Inflammatory macrophage (primary cell): ENCODE measurements at places on chromosomes 12 and 14.

DNA sequence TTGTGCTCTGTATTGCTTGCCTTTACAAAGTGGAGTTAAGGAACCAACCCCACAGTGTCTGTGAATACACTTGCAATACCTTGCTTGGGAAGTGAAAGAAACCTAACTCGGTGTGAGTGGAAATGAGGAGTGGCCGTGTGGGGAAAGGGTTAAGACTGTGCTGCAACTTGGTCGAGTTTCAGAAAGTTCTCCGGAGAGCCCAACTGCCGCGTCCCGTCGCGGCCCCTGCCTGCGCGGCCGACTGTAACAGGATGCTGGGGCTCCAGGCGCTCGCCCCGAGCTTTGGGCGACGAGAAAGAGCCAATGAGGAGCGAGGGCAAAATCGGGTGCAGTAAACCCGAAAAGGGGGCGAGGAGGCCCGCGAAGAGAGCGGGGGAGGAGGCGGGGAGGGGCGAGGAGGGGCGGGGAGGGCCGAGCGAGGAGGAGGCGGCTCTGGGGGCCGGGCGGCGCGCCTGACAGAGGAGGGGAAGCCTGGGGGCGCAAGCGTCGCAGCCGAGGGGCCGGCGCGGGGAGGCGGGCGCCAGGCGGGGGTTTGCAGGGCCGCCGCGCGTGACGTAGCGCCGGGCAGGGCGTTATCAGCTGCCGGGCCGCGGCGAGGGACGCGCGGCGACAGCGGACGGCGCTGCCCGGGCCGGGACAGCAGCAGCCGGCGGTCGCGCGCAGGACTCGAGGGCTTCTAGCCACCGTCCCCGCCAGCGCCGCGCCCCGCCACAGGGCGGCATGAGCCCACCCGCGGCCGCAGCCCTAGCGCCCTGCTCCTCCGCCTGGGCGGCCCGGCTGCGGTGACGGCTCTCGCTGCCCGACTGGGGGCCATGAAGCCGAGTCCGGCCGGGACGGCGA, at the start of gene DACT1:
Gene DACT1 (plus strand): TSS at position 572 of the 840 bp plus-strand sequence. CDS start 241 bp downstream, at position 813.
- DNase-seq, result peak; percentile 22

DNA sequence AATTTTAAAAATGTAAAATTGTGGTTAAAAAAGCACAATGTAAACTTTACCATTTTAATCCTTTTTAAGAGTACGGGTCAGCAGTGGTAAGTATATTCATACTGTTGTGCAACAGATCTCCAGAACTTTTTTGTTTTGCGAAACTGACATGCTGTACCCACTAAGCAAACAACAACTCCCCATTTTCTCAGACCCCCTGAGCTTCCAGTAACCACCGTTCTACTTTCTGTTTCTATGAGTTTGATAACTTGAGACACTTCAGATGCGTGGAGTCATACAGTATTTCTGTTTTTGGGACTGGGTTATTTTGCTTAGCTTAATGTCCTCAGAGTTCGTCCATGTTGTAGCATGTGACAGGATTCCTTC, 38.0 kb downstream of the CHST11 start:
- DNase-seq, result no peak

GRCh38 chr12:100493396-100494012, 19.8 kb downstream of the NR1H4 start:
- no peak for DNase-seq

DNA sequence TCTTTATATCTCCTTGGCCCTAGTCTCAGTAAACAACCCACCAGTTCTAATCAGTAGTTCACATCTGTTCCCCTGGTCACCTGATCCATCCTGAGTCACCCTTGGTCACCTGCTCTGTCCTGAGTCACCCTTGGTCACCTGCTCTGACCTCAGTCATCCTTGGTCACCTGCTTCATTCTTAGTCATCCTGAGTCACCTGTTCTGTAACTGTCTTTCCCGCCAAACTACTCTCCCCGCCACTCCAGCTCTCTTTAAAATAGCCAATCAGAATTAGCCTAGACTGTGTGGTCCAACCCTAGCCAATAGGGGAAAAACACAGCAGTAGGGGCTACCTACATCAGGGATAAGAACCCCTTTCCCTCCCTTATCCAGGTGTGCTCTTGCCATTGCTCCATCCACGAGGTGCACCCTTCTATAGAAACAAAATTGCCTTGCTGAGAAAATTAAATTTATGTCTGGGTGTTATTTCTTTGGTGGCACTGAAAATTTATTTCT, 245.4 kb upstream of the DIO3 start:
- DNase-seq, result no peak

DNA sequence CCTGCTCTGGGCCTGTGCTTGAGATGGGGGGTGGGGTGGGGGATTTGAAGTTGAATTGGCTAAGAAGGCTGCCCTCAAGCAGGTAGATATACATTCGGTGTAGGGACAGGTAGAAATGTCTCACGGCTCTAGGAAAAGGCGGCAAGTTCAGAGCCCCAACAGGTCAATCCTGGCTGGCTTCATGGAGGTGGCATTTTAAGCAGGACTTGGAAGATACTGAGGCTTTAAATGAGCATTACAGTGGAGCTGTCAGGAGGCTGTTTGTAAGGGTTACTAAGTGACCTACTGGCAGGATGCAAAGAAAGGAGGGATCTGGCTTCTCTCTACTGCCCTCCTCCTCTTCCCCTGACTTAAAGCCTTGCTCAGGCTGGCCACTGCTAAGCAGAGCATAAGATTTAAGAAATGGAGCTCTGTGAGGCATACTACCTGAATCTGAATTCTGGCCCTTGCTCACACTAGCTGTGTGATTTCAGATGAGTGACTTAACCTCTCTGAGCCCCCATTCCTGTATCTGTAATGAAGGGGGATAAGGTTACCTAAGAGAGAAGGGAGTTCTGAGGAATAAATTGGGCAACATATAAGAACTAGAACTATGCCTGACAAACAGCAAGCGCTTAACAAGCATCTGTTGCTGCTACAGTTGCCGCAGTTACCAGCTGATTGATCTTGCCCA, 61.6 kb downstream of the SLC24A4 start:
- DNase-seq, result no peak

GRCh38 chr12:13102461-13103195, 839 bp downstream of the GSG1 start:
- peak; percentile 72 for DNase-seq

GRCh38 chr14:105165761-105166485, 2.7 kb downstream of the JAG2 start:
- DNase-seq, result no peak

DNA sequence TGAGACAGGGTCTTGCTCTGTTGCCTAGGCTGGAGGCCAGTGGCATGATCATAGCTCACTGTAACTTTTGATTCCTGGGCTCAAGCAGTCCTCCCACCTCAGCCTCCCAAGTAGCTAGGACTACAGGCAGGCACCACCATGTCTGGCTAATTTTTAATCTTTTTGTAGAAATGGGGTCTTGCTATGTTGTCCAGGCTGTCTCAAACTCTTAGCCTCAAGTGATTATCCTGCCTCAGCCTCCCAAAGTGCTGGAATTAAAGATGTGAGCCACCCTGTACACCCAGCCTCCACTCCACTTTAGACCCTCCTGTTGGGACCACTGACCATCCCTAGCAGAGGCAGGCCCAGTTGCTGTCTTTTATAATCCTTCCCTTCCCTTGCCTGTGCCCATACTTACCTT, 63.3 kb upstream of the OSBPL8 start:
- DNase-seq, result no peak

DNA sequence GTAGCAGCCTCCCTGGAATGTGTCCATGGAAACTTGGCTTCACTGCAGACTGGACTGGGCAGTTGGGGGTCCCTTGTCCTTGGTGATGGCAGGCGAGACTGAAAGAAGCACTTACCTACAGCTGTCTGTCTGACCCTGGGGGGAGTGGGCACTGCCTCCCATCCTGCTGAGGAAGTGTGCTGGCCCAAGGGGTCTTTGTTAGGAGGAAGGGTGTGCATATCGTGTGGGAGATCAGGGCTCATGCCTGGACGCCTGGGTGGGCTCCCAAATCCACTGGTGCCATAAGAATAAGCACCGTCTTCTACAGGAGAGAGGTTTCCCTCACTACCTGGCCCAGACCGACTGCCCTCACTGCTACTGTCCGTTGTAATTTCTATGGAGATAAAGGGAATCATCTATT, 81.4 kb downstream of the PIWIL1 start:
- no peak for DNase-seq

DNA sequence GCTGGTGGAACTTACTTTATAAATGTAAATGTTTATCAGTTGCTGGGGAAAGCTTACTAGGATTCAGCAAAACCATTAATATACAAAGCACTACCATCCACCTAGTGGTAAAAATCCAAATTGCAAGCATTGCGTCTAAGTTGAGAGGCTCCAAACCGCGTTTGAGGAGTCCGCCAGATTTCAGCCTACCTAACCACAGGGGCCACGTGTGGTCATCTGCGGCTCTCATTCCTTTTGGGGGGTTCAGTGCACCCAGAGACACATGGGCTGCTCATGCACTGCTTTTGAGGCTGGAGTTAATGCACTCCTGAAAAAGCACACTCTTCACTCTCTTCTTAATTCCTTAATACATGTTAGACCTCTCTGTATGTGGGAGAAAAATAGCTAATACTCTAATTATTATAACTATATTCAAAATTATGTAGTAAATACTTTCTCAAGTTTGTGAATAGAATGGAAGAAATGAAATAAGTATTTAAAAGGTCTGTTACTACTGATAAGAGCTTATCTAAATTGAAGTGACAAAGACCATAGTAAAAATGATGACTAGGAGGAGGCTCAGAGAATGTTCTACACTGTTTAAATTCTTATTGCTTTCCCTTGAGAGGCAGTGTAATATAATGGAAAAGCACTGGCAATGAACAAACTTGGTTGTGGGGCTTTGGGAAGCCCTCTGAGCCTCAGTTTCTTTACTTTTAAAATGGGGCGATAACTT, 41.4 kb upstream of the MANSC4 start:
- peak; percentile 79 for DNase-seq

DNA sequence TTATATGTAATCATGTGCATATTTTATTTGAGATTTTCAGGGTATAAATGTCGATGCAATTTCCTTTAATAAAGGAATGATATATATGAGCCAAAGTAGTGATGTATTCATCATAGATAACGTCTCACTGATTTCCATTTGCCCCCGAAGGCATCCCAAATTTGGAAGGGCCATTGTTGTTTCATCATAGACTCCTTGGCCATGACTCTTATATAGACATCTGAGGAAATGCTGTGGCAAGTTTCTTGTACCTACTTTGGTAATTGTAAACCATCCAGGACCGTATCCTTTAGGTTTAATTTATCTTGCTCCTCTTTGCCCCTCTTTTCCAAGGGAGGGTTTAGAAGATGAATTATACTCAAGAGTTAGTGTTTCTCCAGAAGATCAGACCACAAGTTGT, 84.7 kb downstream of the SAMD4A start:
- DNase-seq, result no peak

GRCh38 chr12:130796985-130797686, 41.9 kb downstream of the STX2 start:
- DNase-seq, result no peak

DNA sequence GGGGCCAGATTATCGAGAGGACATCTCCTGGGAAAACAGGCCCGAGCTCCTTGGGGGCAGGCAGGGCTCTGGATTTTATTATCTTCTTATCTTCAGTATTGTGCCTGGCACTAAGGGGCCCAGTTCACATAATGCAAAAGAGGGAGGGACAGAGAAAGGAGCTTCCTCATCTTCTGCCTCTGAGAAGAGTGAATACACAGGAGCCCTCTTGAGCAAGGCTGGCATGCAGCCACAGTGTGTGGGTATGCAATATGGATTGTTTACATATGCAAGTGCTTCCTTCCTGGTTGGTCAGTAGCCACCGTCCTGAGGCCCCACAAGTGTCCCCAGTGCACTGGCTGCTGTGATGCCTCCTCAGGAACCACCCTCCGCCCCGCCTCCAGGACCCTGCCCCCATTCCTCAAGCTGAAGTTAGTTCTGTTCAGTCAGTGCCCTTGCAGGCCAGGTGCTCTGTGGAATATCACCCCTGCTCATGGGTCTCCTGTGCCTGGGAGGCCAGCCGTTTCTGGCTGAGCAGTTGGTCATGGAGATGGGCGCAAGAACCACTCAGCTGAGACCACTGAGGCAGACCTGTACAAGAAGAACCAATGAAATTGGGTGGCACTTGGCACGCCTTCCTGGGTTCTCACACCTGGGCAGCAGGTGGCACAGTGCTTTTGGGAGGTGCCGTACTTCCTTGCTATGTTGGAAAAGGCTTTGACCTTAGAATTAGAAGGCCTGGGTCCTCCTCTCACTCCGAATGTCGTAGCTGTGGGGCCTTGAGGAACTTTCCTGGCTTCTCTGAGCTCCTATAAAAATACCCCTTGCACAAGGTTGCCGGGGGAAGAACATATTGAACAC, 35.1 kb upstream of the ACTN1 start:
- DNase-seq, result peak; percentile 98

GRCh38 chr12:77995436-77996167, 164.9 kb downstream of the NAV3 start:
- DNase-seq, result no peak

DNA sequence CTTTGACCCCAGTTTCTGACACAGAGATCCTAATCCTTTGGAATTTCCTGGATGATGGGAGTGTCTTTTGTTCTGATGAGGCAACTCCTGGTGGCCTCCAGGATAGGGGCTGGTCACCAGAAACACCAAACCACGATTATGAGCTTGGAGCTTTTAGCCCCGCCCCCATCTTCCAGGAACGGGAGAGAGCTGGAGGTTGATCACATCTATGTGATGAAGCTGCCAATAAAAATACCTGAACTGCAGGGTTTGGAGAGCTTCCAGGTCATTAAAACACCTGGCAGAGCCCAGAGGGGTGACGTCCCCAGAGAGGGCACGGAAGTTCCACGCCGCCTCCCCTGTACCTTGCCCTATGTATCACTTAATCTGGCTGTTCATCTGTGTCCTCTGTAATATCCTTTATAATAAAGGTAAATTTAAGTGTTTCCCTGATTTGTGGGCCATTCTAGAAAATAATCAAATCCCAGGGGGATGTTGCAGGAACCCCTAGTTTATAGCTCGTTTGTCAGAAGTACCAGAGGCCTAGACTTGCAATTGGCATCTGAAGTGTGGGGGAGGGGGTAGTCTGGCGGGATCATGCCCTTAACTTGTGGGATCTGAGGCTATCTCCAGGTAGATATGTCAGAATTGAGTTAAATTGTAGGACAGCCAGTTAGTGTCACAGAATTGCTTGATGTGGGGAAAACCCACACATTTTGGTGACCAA, 21.2 kb downstream of the APPL2 start:
- DNase-seq, result no peak

- no peak for DNase-seq
These were observed 116.3 kb downstream of the GLT1D1 start for GRCh38 chr12:128969480-128970055.

- DNase-seq, result no peak
These were observed 1418.2 kb downstream of the AACS start for GRCh38 chr12:126483145-126484068.
